ENCODE measurements at places on chromosomes 13 and 19.

GRCh38 chr19:37809366-37809765, 30.0 kb upstream of the ZNF573 start:
- DNase-seq = no peak

DNA sequence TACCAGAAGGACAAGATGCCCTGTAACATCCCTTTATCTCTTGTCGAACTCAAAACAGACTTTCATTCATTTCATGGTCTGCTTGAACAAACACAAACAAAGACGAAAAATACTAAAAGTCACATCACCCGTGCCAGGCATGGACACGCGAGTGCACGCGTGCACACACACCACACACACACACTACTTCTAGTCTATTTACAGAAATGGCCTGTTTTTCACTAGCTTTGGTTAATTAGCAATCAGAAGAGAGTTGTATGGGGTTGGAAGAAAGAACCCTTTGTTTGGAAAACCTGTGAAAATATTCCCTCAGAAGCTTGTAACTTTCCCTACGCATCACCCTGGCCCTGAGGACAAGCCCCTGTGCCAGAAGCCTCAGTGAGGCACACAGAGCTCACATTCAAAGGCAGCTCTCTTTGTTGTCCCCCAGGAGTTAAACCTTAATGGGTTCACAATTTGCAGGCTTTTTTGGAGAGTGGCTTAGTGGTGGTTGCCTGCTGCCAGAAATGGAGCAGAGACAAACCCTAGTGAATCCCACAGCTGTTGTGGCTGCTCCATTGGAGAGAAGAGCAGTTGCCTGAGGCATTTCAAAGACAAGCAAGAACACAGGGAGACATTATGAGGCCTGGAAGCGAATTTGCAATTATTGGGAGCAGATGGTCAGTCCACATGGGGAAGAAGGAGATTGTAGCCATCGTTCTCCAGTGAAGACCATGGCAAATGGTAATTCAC, 55.9 kb downstream of the STARD13 start:
- no peak for DNase-seq

GRCh38 chr19:38063928-38064327, 156.9 kb downstream of the SIPA1L3 start:
- peak; percentile 16 for DNase-seq

- no peak for DNase-seq
Measured at GRCh38 chr19:33763633-33764371, 32.9 kb upstream of the KCTD15 start.

- no peak for DNase-seq
Measured at GRCh38 chr19:33376423-33376822, 2.9 kb downstream of the CEBPG start.

- DNase-seq = no peak
Measured at GRCh38 chr13:20303636-20304035, 71.5 kb upstream of the GJB6 start.

DNA sequence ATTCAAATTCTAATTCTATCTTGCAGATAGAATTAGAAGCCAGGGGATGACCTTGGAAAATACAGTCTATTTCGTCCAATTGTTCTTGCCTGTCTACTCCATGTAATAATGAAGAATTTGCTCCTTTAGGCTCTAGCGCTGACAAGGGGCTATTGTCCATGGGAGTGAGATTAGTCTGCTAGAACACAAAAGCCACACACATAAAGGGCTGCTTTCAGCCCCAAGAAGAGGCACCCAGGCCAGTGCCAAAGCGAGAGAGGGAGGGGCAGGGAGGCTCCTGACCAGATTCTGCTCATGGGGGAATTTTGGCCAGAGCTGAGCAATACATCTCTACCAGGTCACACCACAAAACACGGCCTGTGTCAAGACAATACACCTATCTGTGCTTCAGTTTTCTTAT, 1306.9 kb downstream of the UQCRFS1 start:
- DNase-seq = no peak

- no peak for DNase-seq
Measured at GRCh38 chr13:39875111-39875987, 219.9 kb downstream of the COG6 start.

DNA sequence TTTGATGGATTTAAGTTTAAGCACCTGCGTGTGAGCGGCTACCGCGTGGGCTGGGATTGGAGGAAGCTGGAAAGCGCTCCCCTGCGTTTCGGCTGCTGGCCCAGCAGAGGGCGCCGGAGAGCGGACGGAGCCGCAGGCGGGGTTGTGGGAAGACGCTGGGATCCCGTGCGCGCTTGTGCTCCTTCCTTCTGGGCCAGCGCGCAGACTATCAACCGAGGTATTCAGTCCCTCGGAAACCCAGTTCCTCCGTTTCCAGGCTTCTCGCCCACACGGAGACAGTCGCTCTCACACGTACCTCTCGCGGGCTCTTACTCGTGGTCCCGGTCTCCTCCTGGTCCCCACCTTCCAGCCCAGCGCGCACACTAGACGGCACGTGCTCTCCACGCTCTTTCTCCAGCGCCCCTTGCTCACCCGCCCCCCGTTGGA, 28.8 kb downstream of the EPN1 start:
- DNase-seq = no peak

- DNase-seq = no peak
Measured at GRCh38 chr13:25225970-25226369, 53.9 kb upstream of the AMER2 start.

- DNase-seq = no peak
Measured at GRCh38 chr13:102852556-102852955, 6.7 kb downstream of the ERCC5 start.

GRCh38 chr13:98541191-98541590, 35.7 kb downstream of the STK24 start:
- no peak for DNase-seq

GRCh38 chr19:28213470-28214082, 999.4 kb downstream of the UQCRFS1 start:
- DNase-seq = no peak

All from NCI-H2029 treated with DMSO at 0.1 percent for 48 hours (cell line).